ENCODE measurements at places on chromosomes 3 and 15.

DNA sequence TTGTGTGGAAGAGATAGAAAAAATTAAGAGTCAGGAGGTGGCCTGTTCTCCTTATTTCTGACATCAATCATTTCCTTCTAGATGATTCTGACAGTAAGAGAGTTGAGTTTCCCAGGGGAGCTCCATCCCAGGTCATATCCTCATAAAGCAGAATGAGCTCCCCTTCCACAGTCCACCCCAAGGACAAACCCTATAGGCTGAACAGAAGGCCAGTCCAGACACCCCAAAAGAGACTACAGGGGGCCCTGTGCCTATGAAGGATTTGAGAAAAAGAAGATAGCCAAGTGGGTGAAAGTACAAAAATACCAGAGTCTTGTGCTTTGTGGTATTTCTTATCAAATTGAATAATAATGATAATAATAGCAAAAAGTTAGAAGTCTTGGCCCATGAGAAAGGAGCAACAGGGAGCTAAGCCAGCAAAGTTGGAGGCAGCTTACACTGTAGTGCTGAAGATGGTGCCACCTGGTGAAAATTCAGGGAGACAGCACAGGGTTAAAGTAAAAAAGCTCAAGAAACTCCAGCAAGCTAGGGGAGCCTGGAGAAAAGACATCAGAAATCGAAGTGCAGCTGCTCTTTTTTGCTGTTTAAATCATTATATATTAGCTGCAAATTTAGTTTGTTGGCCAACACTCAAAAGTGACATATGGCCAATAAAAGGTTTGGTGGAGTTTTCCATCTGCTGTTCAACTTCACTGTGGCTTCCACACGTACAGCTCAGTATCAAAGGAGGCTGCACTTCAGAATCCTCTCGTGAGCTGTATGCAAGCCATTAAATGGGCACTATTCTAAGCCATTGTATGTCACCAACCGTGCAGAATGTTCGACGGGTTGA lies 35.8 kb upstream of the SLC24A5 start:
- no peak for DNase-seq

GRCh38 chr15:58699769-58700168 lies 49.7 kb downstream of the ADAM10 start:
- DNase-seq, result no peak

DNA sequence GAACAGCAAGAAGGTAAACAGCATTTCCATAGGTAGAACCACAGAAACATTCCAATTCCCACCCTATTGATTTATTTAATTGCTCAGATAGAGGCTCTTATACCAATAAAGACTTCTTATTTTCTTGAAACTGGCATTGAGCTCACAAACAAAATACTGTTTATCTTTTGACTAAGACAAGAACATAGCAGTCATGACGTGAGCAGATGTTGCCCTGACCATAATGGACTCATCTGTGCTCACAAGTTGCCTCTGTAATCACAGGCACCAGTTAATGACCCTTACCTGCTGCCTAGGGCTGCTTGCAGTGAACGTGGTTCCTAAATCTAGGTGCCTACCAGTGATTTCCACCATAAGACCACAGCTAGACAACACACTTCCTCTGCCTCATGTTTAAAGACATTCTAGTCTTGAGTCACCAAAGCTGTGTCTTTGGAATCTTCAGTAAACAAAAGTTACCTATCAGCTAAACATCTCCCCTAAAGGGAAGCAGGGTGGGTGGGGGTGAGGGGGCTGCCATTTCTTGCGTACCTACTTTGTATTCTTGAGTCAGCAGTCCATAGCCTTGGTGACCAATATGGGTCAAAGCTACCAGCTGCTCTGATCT lies 2.1 kb downstream of the FYCO1 start:
- DNase-seq, result no peak

- DNase-seq, result no peak
Measured at GRCh38 chr15:53670701-53671100, 88.8 kb downstream of the WDR72 start.

- no peak for DNase-seq
Measured at GRCh38 chr3:185936814-185937688, 763 bp downstream of the TRA2B start.

DNA sequence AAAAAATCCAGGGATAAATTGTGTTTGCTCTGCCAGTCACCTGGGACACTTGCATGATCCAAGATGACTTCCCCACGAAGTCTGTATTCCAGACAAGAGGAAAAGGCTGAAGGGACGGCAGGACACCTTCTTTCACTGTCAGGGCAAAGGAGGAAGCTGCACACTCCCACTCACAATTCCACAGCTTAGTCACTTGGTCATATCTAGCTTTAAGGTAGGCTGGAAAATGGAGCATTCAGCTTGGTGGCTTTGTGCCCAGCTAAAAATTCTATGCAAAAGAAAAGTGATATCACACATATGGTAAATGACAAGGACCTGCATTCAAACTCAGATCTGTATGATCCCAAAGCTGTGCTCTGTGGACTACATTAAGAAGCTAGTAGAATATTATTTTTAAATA lies 109.2 kb upstream of the TPM1 start:
- DNase-seq, result no peak

- no peak for DNase-seq
Measured at GRCh38 chr15:27850050-27850449, 249.1 kb downstream of the OCA2 start.

- DNase-seq, result no peak
Measured at GRCh38 chr15:79430901-79431635, 1.1 kb upstream of the MINAR1 start.

DNA sequence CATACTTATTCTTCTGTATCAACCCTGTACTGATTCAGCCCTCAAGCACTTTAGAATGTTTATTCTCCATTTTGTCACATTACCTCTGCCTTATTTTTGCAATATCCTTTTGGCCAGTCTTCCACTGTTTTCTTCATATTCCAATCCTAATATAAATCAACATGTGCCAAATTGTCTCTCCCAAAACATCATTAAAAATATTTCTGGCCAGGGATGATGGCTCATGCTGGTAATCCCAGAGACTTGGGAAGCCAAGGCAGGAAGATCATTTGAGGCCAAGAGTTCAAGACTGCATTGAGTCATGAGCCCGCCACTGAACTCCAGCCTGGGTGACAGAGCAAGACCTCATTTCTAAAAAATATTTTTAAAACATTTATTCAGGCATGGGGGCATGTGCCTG lies 641.4 kb upstream of the CBLB start:
- DNase-seq, result no peak

All from CMK (cell line).